ENCODE measurements at places on chromosomes 13 and 19. TPM values are rescaled to one million over a fixed set of nuclear protein-coding genes. Genes with fewer than 3 reads are reported as not detected.

Gene CDC16
- 81.5 TPM for total RNA-seq

Gene SOHLH2
- total RNA-seq = not detected

Gene RFXAP
- total RNA-seq = 20.9 TPM

Gene CAPNS1
- total RNA-seq = 411 TPM

Gene ZNF497
- total RNA-seq = 0.91 TPM

Gene CD33
- total RNA-seq = 0.96 TPM

Gene ZNF317
- 36.8 TPM for total RNA-seq

Gene FUT1
- total RNA-seq = 0.06 TPM

DNA sequence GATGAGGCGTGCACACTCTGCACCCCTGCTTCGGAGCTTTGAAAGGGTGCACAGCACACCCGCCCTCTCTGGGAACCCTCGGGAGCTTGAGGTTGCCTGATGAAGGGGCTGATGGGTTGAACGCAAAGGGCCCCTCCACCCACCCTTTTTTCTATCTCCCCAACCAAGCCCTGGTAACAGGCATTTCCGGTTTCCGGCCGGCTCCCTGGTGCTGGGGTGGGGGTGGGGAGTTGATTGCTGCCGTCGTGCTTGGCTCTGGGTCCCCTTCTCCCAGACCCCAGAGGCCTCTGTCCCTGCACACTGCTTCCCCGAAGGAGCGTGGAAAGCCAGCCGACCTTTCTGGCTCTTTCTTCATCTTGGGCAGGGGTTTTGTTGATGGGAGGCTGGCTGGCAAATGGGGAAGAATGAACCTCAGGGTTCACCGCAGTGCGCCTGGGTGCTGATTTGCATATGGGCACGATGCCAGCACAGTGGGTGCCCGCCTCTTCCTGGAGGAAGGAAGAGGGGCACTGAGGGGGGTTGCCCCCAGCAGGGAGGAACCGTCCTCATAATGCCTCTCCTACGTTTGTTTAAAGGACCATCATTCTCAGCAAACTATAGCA is 29.1 kb downstream of the VAV1 start:
- peak; percentile 90 for DNase-seq

- DNase-seq = no peak
Measured at GRCh38 chr13:50905256-50905655, 4.3 kb upstream of the RNASEH2B start.

GRCh38 chr19:7783991-7784423 is 21.0 kb downstream of the CLEC4M start:
- no peak for DNase-seq

DNA sequence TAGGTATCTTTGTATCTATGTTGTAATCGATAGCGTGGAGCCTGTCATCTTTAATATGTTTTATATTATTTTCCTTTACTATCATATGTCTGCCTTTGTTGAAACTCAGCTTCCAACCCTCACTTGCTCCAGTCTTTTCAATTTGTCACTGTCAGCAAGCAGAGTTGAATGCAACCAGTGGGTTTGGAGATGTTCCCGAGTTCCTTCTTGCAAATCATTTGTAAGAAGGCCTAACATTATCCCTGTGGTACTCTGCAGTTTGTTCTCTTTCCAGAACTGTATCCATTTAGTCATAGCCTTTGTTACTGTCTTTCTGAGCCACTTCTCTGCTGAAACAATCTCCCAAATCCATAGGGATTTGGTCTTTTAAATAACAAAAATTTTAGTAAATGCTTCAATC is 41.8 kb downstream of the RNASEH2B start:
- DNase-seq = no peak

GRCh38 chr19:28498404-28498976 is 714.5 kb downstream of the UQCRFS1 start:
- DNase-seq = no peak

GRCh38 chr13:36528105-36528504 is 95.8 kb downstream of the CCNA1 start:
- no peak for DNase-seq

- DNase-seq = no peak
Measured at GRCh38 chr19:48934837-48935236, 1.3 kb downstream of the DHDH start.

DNA sequence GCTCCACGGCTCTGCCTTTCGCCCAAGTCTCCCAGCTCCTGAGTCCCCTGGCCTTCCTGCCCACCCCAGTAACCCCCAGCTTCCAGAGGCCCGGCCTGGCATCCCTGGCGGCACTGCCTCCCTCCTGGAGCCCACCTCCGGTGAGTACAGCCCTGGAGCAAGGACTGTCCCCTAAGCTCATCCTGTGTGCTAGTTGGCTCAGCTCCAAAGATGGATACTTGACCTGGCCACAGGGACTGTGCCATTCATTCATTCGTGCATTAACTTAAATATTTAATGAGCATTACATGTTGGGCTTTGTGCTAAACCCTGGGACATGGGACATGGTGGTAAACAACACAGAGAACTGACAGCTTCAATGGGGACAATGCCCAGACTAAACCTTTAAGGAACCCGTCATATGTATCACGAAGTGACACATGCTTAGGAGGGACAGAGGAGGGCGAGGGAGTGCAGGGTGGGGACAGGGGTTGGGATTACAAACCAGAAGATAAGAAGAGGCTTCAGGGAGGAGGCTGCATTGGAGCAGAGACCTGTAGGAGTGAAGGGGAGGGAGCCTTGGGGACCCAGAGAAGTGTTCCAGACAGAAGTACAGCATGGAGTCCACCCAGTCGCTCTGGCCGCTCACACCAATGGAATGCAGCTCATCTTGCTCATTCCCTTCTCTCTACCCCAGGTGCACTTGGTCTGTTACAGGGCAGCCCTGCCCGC is 6.9 kb upstream of the OVOL3 start:
- DNase-seq = no peak

DNA sequence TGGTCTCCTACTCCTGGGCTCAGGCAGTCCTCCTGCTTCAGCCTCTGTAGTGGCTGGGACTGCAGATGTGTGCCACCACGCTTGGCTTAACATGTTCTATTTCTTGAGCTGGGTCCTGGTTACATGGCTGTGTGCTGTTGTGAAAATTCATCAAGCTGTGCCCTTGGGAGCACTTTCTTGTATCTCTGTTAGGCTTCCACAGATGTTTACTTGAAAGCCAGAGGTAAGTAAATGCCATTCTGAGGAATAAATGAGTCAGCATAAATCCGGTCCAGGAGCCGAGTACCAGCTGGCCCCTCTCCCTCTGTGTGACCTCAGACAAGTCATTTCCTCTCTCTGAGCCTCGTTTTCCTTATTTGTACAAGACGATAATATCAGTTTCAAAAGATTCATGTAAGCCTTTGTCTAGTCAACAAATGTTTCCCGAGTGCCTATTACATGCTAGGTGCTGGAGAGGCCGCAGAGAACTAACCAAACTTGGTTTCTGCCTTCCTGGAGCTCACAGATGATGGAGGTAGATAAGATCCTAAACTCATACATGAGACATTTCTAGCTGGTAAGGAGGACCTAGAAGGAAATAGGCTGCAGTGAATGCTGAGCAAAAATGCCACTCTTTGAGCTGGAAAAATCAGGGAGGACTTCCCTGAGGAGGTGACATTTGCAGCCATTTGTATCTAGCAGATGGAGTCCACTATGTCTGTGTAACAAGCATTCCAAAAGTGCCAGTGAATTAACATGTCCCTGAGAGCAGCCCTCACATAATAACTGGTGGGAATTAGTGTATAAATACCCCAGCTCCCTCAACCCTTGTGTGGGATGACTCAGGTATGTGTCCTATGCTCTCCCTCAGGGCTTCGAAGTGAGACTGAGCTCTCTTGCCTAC is 2.7 kb upstream of the RASAL3 start:
- DNase-seq = peak; percentile 91

DNA sequence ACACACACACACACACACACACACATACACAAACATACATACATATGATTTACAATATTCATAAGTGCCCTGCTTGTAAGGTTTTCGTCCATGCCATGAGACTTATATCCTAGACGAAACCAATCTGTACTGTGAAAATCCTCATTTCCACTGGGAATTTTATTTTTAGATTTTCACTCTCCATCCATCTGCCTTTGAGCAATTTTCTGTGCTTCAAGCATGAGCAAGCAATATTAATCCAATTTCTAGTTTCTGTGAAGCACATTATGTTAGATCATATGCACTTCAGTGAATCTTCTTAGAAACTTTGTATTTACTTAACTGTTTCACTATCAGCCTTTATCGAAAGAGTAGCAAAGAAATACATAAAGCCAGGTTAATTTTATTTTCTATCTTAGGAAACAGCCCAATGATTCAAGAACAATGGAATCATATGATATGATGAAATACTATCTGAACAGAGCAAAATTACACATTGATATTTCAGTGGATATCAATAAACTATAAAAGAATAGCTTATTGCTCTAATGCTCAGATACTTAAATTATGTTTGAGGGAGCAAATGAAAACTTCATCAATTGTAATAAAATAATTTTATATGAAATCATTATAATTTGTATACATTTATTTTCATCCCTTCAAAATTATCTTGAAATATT is 1100.7 kb upstream of the MIR17HG start:
- DNase-seq = no peak

DNA sequence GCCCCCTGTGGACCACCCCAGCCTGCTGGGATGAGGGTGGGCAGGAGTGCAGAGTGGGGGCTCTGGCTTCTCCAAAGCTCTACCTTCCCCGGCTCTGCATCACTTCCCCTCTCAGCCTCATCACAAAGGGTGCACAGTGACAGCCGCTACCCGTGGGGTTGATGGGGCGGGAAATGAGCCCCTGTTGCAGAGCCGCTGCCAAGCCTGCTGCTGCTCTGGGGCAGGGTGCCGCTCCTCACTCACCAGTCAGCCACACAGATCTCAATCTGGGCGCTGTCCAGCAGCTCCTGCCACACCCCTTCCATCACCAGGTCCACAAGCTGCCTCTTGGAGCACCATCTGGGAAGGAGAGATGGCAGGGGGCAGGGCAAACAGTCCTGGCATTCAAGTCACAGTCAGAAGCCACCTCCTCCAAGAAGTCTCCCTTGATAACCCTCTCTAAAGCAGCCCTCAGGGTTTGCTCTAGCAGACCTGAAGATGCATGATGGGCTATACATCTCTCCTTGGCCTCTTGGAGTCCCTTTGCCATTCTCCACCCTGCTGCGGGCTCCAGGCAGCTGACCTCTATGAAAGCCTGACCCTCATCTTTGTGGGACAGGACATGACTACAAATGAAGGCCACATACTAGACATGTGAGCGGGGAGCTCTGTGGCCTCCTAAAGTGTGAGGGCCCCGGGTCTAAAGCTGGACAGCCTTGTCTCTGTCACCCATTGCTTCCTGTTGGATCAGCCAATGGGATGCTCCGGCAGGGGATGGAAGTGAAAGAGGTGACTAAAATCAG is 15.7 kb downstream of the MRPS12 start:
- DNase-seq = no peak

GRCh38 chr13:110472904-110473563 is 88.5 kb downstream of the RAB20 start:
- DNase-seq = no peak

GRCh38 chr13:25922376-25922775 is 129.4 kb downstream of the SHISA2 start:
- no peak for DNase-seq

- no peak for DNase-seq
Measured at GRCh38 chr19:6213266-6213595, 66.5 kb downstream of the MLLT1 start.

DNA sequence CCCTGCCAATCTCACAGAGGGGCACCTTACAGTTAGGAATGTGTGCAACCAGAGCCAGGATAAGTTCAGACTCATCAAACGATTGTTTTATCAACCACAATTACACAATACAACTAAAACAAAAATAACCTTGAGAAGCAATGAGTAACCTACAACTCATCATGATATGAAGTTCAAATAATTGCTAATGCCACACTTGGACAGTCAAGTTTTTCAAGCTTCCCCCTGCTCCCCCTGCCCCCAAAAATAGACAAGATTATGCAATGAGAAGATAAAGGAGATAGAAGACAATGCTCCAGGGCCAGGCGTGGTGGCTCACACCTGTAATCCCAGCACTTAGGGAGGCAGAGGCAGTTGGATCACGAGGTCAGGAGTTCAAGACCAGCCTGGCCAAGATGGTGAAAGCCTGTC is 13.6 kb upstream of the KPNA3 start:
- DNase-seq = no peak

DNA sequence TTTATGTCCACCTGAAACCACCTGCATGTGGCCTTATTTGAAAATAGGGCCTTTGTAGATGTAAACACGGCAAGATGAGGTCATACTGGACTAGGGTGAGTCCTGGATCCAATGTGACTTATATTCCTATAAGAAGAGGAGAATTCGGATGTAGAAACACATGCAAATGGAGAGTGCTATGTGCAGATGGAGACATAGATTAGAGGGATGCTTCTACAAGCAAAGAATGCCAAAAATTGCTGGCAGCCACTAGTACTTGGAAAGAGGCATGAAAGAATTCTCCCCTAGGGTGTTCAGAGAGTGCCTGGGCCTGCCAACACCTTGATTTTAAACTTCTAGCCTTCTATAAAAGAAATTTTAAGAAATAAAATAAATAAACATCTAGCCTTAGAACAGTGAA is 226.1 kb downstream of the RFC3 start:
- DNase-seq = no peak

GRCh38 chr19:461721-462551 is 1.1 kb upstream of the SHC2 start:
- DNase-seq = no peak

- no peak for DNase-seq
Measured at GRCh38 chr13:50911081-50911631, 1.6 kb downstream of the RNASEH2B start.

GRCh38 chr13:24361852-24362366 is 52.5 kb downstream of the C1QTNF9 start:
- DNase-seq = no peak

GRCh38 chr13:60075850-60076249 is 87.9 kb downstream of the DIAPH3 start:
- no peak for DNase-seq

- no peak for DNase-seq
Measured at GRCh38 chr13:110528911-110529310, 32.6 kb downstream of the RAB20 start.

GRCh38 chr19:9865732-9866501 is 30.8 kb downstream of the PIN1 start:
- DNase-seq = peak; percentile 83

DNA sequence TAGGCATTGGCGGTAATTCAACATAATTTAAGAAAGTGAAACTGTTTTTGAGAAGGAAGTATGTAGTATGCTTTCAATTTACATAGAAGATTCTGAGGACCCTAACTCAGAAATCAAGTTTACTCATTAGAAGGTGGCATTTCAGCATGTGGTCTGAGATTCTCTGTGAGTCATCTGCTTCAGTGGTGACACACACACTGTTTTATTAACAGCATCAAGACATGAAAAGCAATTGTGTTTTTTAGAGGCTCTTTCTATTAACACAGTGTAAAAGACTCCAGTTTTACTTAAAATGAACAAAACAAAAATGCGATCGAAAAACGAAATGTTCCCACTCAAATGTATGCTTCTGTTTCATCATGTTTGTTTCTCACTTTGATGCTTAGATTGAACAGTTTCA is 802.1 kb upstream of the SLITRK6 start:
- no peak for DNase-seq

DNA sequence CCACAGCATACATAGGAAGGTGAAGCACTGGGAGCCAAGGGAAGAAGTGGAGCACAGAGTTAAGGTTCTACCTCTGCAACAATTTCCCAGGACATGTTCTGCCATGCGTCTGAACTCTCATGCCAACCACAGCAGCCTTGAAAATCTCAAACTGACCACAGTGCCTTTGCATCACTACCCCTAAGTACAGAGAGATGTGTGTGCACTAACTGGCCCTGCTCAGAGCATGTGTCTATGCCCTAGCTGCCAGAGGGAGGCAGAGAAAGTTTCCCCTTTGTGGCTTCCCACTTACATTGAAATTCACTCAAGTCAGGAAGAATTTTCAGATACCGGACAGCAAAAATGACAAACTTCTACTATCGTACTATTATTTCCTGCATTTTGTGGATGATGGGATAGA is 26.8 kb upstream of the WDFY2 start:
- DNase-seq = no peak

All from activated CD8-positive, alpha-beta memory T cell treated with anti-CD3 and anti-CD28 coated beads, Interleukin-2, amount 10 ng/mL, durations not matched to agents 7 days and 5 days (primary cell).